Epithelial cell of esophagus (primary cell): ENCODE measurements at places on chromosomes 7 and 10.
A peak's percentile ranks its signal among the peaks of the same experiment; 100 is the strongest.

- no peak for DNase-seq
These were observed 27.5 kb upstream of the ETV1 start for GRCh38 chr7:14016950-14017349.

GRCh38 chr7:36273836-36274235 is 115.8 kb upstream of the ANLN start:
- DNase-seq: no peak

GRCh38 chr10:15476337-15476736 is 105.2 kb upstream of the FAM171A1 start:
- no peak for DNase-seq

DNA sequence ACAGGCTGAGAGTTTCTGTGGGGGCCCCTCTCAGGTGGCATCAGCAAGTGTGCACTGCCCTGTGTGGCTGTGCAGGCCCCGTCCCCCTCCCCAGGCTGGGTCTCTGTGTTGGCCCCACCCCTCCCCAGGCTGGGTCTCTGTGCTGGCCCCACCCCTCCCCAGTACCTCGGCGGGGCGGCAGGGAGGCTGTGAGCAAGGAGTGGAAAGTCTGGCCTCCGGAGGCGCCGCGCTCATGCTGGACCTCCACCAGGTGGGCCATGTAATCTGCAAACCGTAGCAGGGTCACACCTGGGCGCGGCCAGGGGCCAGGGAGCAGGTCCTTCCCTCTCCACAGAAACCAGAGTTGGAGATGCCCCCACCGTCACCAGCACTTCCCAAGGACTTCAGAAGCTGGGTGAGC is 21.4 kb upstream of the MICALL2 start:
- no peak for DNase-seq

DNA sequence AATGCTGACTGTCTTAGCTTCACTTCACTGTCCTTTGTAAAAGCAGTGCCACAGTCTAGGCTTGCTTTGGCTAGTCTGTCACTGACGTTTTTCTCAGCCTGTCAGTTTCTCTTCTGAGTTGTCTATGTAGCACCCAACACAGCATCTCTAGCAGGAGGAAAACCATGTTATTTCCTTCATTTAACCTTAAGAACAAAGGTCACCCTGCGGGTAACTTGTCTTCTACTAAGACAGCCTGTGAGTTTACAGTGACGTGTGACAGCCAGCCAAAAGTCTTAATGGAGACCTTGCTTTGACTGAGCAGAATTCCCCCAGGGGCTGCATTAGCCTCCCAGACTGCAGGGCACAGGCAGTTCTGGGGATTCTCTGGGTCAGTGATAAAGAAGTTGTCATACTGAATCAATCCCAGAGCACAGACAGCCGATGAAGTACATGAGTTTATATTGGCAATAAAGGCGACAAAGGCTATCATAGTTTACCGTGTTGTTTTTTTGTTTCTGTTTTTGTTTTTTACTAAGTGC is 296.0 kb upstream of the KIAA1217 start:
- DNase-seq: no peak

DNA sequence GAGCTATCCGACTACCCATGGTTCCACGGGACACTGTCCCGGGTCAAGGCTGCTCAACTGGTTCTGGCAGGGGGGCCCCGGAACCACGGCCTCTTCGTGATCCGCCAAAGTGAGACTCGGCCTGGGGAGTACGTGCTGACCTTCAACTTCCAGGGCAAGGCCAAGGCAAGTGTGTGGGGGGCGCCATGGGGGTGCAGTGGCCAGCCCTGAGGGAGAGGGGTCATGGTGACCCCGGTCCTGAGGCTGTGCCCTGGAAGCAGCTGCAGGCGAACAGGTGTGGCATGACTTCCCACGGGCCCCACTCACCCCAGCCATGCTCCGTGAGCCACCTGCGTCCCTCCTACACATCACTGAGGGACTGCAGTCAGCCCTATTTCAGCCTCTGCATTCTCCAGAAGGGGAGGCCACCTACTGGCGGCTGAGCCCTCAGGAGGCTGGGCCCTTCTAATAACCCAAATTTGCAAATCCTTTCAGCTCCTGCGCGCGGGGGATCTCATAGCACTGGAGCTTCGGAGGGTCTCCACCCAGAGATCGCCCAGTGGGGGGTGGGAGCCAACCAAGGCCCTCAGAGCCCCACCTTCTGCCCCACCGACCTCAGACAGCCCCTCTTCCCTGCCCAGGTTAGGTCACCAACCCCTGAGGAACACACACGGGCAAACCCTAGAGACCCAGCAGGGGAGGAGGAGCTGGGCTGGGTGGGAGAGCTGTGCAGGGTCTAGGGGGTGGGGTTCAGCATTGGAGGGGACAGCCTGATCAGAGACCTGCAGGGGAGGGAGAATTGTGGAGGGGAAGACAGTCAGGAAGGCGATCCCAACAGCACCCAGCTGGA is 30.8 kb downstream of the SH2B2 start:
- no peak for DNase-seq

GRCh38 chr10:69583106-69583505 is 9.9 kb upstream of the NEUROG3 start:
- no peak for DNase-seq

GRCh38 chr10:132458586-132459300 is 61.7 kb downstream of the PWWP2B start:
- peak; percentile 18 for DNase-seq

DNA sequence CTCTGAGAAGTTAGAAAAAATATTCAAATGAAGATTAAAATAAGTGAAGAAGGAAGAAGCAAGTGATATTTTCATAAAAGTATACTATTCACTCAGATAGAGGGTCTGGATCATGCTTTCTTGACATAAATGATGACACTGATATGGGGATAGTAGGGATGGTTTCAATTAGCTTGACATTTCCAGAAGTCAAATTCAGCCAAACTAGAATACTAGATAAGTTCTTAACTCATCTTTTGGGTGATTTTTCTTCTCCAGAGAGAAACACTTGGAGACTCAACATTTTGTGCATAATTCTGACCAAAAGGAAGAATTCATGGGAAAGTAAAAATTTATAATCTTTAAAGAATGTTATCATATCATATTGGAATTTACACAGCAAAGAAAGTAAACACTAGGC is 152.0 kb upstream of the LRGUK start:
- no peak for DNase-seq

DNA sequence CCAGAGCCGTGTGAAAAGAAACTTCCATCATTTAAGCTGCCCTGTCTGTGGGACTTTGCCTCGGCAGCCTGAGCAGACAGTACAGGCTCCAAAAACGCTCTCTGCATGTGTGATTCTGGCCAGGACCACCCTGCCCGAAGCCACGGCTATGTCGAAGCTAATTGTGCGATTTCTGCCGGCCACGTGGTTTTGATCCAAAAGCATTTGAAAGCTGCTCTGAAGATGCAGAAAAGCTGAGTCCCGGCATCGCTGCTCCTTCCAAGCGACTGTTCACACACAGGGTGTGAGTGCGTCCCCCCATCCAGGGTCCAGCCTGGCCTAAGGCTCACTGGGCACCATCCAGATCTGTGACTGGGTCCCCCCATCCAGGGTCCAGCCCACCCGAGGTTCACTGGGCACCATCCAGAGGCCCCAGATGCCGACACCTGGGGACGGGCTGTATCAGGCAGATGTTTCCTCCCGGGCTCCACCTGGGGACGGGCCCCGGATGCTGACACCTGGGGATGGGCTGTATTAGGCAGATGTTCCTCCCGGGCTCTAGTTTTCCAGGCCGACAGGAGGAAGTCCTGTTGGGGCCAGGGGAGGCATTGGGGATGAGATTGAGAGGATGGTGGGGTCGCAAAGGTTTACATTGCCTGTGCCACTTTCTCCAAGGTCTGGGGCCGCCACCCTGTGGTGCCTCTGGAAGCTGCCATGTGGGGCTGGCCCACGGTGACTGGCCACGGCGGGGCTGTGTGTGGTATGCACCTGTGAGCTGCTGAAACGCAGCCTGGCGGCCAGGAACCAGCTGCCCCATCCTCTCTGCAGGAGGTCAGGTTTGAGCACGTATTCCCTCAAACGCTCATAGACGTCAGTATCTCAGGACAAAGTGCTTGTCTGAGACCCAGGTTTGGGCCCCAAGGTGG is 527.4 kb downstream of the DNAJB6 start:
- no peak for DNase-seq
